ENCODE measurements at places on chromosomes 16 and 17.

DNA sequence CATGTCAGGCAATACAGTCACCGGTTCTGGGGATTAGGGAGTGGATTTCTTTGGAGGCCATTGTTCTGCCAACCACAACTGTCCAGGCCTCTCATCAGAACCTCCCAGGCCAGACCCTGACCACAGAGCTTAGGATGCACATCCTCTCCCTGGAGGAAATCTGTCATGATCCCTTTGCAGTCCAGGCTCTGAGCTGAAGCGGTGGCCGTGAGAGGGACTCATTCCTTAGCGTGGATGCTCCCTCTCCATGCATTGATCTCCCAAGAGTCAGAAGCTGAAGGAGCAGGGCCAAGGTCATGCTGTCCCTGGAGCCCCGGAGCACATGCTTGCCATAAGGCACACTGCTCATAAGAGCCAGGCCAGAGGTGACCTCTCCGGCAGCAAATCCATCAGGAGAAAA lies 181.4 kb downstream of the COPRS start:
- DNase-seq: no peak

- DNase-seq: no peak
These were observed 44.1 kb downstream of the TNFRSF13B start for GRCh38 chr17:16927641-16928321.

- DNase-seq: no peak
These were observed 3.5 kb upstream of the NLRC3 start for GRCh38 chr16:3580686-3581085.

DNA sequence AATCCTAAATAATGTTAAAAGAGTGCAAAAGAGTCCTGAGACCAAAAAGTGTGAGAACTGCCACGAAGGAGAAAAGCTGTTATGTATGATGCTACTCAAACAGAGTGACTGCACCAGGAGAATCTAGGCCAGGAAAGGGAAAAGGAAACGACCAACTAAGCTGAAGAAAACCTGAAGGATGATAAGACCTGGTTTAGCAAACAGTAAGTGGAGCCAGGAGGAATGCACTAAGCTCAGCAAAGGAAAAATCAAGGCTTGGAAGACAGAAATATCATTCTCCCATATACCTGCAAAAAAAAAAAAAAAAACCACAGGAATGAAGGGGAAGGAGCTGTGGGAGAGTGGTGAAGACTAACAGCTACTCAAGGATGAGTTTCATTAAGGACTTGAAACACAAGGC lies 21.1 kb downstream of the CMC2 start:
- no peak for DNase-seq

GRCh38 chr16:46883353-46883689 lies 841 bp upstream of the GPT2 start:
- no peak for DNase-seq

DNA sequence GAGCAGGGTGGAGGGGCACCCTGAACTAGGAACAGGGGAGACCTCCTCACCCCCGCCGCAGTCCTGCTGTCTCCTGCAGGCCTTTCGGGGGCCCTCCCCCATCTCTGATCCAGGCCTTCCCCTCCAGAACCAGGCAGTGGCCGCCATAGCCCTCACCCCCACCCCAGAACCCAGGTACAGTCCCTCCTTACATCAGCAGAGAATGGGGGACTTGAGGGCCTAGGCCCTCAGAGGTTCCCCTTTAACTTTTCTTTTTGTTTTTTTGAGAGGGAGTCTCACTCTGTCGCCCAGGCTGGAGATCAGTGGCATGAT lies 4.3 kb upstream of the HAP1 start:
- DNase-seq: no peak

DNA sequence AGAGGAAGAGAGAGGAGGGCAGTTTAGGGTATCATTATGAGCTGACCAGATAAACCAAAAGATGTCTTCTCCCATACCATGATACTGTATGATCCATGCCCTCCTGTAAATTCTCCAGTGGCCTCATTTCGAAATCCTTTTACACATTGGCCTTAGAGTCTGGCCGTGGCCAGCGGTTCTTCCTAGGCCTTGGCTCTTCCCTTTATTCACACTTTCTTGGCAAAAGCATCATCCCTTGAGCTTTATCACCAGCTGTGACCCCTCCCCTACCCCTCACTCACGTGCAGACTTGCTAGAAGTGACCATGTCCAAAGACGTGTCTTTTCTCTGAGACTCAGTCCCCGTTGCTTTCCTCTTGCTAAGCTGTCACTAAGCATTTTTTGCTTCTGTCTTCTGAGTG lies 22.8 kb downstream of the KATNIP start:
- DNase-seq: no peak

- DNase-seq: no peak
These were observed 166.5 kb upstream of the PLCG2 start for GRCh38 chr16:81612351-81613163.

DNA sequence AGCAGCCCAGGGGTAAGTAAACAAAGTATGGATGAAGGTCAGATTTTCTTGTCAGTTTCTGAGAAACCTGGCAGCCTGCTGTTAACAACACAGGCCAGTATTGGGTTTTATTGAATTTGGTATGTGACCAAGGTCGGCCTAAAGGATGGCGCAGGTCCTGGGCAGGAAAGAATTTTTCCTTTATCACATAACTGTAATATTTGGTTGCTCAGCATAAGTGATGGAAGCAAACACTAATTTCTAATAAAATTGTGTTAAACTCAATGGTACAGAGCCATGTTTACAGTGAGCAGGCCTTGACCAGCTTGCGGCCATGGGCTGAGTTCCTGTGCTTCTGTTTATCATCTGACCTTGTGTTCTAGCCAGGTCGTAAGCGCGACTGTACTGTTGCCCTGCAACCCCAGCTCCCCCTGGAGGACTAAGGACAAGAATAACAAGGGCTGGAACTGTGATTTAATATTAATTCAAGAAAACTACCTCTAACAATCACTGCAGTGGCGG lies 10.5 kb downstream of the POLDIP2 start:
- no peak for DNase-seq

DNA sequence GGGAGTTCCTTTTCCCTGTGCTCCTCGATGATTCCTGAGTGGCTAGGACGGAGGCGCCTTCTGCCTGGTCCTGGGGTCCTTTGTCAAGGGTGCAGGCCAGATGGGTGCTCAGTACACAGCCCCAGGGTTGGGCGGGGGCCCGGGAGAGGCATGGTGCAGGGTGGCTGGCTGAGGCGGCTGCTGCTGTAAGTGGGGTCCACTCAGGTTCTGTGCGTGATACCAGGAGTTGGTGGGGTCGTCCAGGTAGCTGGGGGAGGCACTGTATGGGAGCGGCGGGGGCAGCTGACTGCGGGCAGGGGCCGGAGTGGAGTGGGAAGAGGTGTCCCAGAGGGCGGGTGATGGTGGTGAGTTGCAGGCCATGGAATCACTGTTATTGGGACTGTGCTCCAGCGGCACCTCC lies 3.6 kb downstream of the DLX3 start:
- no peak for DNase-seq

GRCh38 chr16:85176541-85177447 lies 64.5 kb upstream of the CIBAR2 start:
- DNase-seq: no peak

DNA sequence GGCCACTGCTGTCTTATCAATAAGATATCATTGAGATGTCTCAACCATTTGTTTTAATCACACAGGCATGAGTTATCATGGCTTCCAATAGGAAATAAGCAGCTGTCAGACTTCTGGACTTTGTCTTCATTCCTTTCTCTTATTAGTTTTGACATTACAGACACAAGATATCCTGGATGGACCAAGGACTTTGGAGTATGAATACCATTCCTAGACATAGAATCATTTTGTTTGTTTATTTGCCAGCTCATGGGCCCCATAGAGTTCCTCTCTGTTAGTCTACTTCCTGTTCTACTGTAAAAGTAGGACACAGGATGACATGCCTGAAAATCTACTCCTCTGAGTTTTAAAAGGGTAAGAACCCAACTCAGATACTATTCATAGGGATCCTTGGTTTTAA lies 77.7 kb upstream of the KCNJ16 start:
- DNase-seq: no peak

- DNase-seq: no peak
These were observed 43.5 kb upstream of the VPS4A start for GRCh38 chr16:69267633-69268032.

GRCh38 chr16:11157143-11157542 lies 98.9 kb downstream of the SOCS1 start:
- DNase-seq: no peak

GRCh38 chr17:56798916-56799315 lies 34.8 kb downstream of the C17orf67 start:
- DNase-seq: no peak

GRCh38 chr16:57727610-57728009 lies 8.0 kb upstream of the KATNB1 start:
- no peak for DNase-seq

Measured in stimulated activated CD8-positive, alpha-beta memory T cell treated with anti-CD3 and anti-CD28 coated beads, Interleukin-2, amount 100 ng/mL, for 1 hour (primary cell).